ENCODE measurements at places on chromosomes 6 and 20.

DNA sequence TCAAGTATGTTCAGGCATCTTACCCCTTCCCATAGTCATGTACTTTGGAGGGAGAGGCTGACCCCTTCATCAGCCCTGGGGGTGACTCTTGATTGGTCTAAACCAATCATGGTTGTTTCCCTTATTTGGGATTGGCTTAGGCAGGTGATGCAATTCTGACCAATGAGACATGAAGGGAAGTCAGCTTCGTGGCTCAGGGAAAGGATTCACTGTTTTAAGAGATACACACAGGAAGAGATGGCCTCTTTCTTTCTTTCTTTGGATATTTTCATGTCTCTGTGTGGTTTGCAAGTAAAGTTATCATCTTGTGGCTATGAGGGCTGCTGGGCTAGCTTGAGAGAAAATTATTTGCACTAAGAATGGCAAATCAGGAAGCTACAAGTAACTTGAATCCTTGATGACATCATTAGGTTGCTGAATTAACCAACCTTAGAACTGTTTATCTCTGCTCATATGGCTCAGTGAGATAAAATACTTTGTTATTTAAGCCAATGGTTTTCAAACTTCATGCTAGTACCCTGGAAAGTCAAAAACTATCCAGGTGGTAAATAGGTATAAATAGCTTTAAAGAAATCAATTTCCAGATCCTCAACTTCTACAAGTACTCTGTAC is 144.2 kb upstream of the CENPW start:
- no peak for DNase-seq

GRCh38 chr20:55415567-55416142 is 589.7 kb downstream of the CBLN4 start:
- no peak for DNase-seq

DNA sequence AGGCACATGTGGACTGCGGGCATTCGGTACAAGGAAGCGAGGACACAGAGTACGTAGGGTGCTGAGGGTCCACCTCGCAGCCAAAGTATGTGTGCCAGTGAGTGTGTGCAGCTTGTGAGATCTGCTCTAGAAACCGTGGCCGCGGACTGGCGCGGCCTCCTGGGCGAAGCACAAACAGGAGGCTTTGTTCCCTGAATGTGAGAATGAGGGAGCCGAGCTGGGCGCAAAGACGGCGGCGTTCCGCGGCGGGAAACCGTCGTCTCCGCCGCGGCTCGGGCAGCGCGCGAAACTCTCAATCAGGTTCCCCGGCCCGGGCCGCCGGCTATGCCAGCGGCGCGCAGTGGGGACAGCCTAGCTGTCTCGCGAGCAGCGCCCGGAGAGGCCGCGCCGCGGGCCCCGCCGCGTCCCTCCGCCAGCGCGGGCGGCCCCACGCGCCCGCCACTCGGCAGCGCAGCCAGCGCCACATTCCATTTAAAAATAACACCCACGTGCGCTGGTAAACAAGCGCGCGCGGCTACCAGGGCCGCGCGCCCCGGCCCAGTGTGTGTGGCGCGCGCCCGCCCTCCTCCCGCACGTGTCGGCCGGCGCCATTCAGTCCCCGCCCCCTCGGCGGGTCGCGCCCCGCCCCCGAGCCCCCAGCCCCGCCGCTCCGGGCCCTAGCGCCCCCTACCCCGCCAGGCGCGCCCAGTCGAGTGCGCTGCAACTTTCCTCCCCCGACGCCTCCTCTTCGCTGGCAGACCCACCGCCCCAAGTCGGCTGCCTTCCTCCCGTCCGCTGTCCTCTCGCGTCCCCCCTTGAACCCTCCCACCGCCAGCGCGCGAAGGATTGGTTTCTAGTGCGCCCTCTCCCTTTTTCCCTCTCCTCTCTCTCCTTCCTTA is 3.0 kb upstream of the FOXO3 start:
- peak; percentile 73 for DNase-seq

DNA sequence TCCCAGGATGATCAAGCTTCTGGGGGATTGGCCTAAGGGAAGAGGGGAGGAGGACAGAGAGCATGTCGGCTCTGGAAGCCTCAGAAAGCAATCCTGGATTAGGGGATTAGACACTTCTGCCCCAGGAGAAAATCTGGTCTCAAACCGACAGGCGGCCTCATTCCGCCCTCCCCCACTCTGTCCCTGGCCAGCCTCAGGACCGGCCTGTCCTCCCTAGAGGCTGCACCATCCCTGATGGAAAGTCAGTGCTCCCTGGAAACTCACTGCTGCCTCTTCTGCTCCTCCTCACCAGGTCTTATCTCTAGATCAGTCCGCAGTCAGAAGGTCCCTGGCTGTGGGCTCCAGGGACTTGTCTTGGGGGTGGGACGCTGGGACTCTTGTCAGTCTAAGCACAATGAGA is 905 bp upstream of the SLC12A5 start:
- DNase-seq = no peak

GRCh38 chr20:62461157-62461556 is 14.6 kb downstream of the GATA5 start:
- DNase-seq = no peak

DNA sequence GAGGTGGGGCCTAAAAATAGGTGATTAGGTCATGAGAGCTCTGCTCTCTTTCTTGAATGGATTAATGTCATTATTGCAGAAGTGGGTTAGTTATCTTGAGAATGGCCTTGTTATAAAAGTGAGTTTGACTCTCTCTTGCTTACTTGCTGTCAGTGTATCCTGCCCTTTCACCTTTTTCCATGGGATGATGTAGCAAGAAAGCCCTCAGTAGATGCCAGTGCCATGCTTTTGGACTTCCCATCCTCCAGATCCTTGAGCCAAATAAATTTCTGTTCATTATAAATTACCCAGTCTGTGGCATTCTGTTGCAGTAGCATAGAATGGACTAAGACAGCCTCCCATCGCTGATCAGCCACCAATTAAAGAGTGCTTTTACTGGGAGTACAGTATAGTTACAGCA is 40.1 kb downstream of the UTRN start:
- DNase-seq = no peak

DNA sequence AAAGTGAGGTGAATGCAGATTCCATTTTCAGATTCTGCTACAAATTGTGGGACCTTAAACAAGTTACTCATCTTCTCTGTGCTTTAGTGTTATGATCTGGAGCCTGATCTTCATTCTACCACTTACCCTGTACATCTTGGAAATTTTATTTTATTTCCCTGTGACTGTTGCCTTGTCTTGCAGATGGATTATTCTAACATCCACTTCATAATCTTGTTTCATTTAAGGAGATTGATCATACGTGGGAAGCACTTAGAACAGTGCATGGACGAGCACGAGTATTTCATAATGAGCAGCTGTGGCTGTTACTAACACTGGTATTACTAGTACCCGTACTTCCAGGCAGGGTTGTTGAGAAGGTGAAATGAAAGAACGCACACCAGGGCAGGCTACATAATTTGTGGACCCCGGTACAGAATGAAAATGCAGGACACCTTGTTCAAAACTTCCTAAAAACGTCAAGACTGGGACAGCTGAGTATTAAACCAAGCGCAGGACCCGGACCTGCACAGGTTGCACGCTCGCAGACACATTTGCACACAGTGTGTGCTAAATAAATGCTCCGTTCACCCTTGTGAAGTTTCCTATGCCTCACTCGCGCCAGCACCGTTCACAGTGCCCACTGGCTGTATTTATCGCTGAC is 535 bp upstream of the CCDC170 start:
- DNase-seq = no peak

DNA sequence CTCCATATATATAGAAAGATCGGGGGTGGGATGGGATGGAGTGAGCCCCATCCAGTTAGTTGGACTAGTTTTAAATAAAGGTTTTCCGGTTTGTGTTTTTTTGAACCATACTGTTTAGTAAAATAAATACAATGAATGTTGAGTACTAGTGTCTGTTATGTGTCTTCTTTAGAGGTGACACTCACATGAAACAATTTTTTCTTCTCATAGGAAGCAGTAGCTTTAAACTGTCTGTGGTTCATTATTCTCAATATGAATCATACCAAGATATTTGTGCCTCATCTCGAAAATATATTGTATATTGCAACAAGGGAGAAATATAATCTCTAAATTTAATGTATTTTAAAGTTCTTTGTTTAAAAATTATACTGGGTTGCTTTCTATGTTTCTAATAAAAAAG is 33.4 kb downstream of the HSF2 start:
- no peak for DNase-seq

DNA sequence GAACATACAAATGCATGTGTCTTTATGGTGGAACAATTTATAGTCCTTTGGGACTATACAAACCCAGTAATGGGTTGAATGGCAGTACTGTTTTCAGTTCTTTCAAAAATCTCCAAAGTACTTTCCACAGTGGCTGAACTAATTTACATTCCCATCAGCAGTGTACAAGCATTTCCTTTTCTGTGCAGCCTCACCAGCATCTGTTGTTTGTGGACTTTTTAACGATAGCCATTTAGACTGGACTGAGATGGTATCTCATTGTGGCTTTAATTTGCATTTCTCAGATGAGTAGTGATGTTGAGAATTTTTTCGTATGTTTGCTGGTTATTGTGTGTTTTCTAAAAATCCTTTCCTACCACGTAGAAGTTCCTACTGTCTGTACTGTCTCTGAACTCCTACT is 327.2 kb upstream of the ZFP64 start:
- DNase-seq = no peak

- no peak for DNase-seq
Observed at GRCh38 chr20:57473246-57474048, 51.5 kb downstream of the CTCFL start.

DNA sequence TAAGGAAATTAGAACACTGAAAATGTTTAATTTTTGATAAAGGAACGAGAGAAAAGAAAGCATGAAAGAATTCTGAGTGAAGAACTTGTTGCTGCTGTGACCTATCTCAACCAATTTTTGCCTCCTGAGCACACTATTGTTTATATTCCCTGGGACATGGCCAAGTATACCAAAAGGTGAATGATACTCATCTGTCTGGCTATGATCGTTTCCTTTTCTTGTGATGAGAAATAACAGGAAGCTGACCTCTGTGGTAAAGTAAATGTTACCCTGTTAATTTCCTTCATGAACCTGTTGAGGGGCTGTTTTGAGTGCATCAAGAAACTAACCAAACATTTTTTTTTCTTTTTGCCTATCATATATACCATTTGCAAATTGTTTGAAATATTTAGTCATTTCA is 69.1 kb downstream of the FIG4 start:
- no peak for DNase-seq

DNA sequence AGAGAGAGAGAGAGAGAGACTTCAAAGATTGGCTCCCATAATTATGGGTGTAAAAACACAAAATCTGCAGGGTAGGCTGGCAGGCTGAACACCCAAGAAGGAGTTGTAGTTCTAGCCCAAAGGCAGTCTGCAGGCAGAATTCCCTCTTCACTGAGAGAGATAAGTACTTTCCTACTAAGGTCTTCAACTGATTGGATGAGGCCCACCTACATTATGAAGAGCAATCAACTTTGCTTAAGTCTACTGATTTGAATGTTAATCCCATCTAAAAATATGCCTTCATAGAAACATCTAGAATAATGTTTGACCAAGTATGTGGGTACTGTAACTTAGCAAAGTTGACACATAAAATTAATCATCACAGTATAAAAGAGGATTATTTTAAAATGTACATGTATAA is 949.7 kb downstream of the HACE1 start:
- no peak for DNase-seq
